Astrocyte (in vitro differentiated cells and primary cell): ENCODE measurements at places on chromosomes 7 and 10. TPM values are rescaled to one million over a fixed set of nuclear protein-coding genes. Genes with fewer than 3 reads are reported as not detected.

DNA sequence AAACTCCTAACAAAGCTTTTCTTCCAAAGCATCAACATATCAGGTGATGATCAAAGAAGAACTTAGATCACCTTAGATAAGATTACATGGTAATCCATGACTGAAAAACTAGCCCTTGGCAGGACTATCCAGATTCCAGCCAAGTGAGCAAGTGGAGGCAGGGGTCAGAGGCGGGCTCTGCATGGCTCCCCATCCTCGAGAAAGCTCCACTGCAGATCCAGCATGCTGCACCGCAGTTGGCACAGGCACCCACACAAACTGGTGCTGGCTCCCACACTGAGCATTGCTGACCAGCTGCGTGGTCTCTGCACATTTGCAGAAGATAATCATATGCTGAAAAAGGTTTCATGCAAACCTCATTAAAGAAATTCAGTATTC, 10.1 kb downstream of the PSAP start:
- DNase-seq, result no peak
- no peak overlapping the region for H3K27ac ChIP-seq
- no peak overlapping the region for H3K4me3 ChIP-seq
- H3K27me3 ChIP-seq, result no peaks in the 10 kb centered on the region
- H3K4me1 ChIP-seq, result peaks cover 50% of the 10 kb centered on the region
- no peaks in the 10 kb centered on the region for H3K36me3 ChIP-seq

- no peaks in the 10 kb centered on the region for H3K36me3 ChIP-seq
- no peak overlapping the region for H3K27ac ChIP-seq
- peaks cover 7% of the 10 kb centered on the region for H3K4me1 ChIP-seq
Observed at GRCh38 chr10:34538281-34538829, 276.7 kb downstream of the PARD3 start.

DNA sequence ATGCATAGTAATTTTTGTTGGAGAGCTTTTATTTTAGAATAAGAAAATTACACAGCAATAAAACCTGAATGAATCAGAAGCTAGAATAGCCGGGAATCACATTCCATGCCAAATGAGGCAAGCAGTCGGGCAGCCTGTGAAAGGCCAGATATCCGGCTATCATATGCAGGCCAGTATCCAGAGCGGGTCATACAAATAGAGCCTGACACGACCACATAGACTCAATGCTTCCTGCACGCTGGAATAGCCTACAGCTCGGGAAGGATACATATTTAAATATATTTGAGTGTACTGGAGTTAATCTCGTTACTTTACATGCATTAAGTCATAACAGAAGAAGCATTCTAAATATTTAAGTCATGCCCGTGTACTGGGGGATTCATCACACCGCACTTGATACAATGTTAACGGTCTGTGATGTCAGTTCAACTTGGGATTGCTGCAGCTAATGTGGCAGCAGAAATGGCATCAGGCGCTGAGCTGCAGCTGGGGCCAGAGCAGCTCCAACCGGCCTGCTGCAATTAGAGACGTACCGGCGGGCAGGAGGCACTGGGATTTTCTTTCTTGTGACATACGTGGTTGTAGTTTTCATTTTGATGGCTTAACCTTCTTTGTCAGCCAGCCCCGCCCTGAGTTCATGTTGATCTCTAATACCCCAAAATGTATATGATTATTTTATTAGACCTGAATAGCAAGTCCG, 112.0 kb downstream of the EBF3 start:
- H3K4me1 ChIP-seq, result no peaks in the 10 kb centered on the region
- no peak overlapping the region for H3K27ac ChIP-seq
- no peaks in the 10 kb centered on the region for H3K27me3 ChIP-seq
- H3K4me3 ChIP-seq, result no peak overlapping the region
- H3K36me3 ChIP-seq, result no peaks in the 10 kb centered on the region

GRCh38 chr7:121793716-121794115, 79.2 kb upstream of the PTPRZ1 start:
- no peak overlapping the region for H3K27ac ChIP-seq
- H3K36me3 ChIP-seq, result no peaks in the 10 kb centered on the region
- H3K4me3 ChIP-seq, result no peak overlapping the region
- H3K27me3 ChIP-seq, result no peaks in the 10 kb centered on the region
- peak; percentile 10 for DNase-seq

DNA sequence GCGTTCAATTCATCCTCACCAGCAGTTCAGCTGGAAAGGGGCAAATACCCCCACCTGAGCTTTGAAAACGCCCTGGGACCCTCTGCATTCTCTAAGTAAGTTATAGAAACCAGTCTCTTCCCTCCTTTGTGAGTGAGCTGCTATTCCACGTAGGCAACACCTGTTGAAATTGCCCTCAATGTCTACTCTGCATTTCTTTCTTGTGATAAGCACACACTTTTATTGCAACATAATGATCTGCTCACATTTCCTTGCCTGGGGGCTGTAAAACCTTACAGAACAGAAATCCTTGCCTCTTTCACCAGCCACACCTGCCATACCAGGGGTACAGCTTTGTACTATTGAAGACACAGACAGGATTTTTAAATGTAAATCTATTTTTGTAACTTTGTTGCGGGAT, 155.8 kb upstream of the LANCL2 start:
- no peak for DNase-seq
- H3K4me1 ChIP-seq, result peaks cover 15% of the 10 kb centered on the region
- H3K4me3 ChIP-seq, result no peak overlapping the region
- no peak overlapping the region for H3K27ac ChIP-seq
- no peaks in the 10 kb centered on the region for H3K27me3 ChIP-seq
- H3K36me3 ChIP-seq, result peaks cover 40% of the 10 kb centered on the region

DNA sequence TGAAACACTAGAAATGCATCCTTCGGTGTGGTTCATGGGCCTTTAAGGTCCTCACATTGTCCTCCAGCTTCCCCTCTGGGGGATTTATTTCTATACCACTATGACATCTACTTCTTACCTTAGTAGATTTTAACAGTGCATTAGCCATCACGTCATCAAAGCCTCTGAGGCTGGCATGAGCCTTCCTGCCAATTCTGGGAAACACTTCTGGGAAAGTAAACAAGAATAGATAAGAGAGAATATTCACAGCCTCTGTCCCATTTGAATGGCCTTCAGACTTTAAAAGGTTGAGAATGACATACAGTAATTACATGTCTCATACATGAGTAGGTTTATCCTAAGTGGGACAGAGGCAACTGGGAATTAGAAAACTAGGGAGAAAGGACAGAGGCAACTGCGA, 89.7 kb downstream of the AMPH start:
- no peak overlapping the region for H3K4me3 ChIP-seq
- no peaks in the 10 kb centered on the region for H3K36me3 ChIP-seq
- DNase-seq, result no peak
- H3K4me1 ChIP-seq, result no peaks in the 10 kb centered on the region

DNA sequence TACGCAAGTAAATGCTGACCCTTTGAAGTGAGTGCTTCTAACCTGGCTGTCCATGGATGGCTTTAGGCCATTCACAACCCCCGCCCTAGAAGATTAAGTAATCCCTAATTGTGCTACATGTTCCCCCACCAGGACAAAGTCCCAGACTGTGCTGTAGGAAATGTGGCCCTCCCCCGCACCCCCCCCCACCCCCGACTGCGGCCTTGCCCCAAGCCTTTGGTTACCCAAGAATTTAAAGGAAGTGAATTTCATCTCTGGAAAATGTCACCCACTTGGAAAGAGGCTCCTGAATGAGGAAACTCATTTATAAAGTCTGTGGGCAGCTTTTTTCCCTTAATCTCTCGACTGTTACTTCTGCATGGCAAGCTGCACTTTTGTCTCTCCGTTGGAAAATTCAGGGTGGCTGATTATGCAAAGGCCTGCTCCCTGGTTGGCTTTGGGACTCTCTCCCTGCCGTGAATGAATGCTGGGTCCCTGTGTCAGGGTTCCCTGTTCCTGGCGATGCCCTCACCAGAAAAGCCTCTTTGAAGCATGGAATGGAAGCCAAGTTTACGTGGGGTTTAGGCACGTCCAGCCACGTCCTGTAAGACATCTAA, 31.4 kb upstream of the AQP1 start:
- no peak overlapping the region for H3K4me3 ChIP-seq
- DNase-seq, result no peak
- no peaks in the 10 kb centered on the region for H3K36me3 ChIP-seq
- no peaks in the 10 kb centered on the region for H3K27me3 ChIP-seq

DNA sequence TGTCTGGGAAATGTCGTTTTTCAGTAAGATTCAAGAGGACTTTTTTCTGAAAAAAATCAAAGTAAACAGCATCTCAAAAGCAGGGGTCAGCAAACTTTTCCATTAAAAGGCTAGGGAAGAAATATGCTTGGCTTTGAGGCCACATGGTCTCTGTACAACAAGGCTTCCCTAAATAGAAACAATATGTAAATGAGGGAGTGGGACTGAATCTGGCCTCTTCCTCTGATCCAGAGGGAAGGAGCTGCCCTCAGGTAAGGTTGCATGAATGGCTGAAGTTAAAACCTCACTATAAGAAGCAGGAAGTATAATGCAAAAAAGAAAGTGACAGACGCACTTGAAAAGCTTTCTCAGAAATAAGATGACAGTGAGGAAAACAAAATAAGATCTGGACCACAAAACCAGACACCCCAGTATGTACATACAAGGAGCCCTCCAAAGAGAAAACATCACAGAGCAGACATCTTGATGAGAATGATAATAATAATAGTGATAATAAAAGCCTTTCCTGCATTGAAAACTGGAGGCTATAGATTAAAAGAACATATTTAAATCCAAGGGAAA, 115.2 kb downstream of the PLXNA4 start:
- peaks cover 9% of the 10 kb centered on the region for H3K4me1 ChIP-seq
- H3K4me3 ChIP-seq, result no peak overlapping the region
- no peak overlapping the region for H3K27ac ChIP-seq
- no peaks in the 10 kb centered on the region for H3K36me3 ChIP-seq

GRCh38 chr10:95125582-95125981, 56.3 kb upstream of the CYP2C8 start:
- no peak overlapping the region for H3K4me3 ChIP-seq
- H3K36me3 ChIP-seq, result no peaks in the 10 kb centered on the region
- H3K4me1 ChIP-seq, result no peaks in the 10 kb centered on the region

- H3K36me3 ChIP-seq, result no peaks in the 10 kb centered on the region
- no peak overlapping the region for H3K27ac ChIP-seq
- DNase-seq, result no peak
- H3K4me3 ChIP-seq, result peak overlapping the region; percentile 82
- H3K27me3 ChIP-seq, result no peaks in the 10 kb centered on the region
Observed at GRCh38 chr7:97871659-97872024, 566 bp downstream of the ASNS start.

GRCh38 chr10:118342638-118343020, 505 bp upstream of the FAM204A start:
- H3K4me3 ChIP-seq, result peak overlapping the region; percentile 87
- H3K4me1 ChIP-seq, result no peaks in the 10 kb centered on the region

DNA sequence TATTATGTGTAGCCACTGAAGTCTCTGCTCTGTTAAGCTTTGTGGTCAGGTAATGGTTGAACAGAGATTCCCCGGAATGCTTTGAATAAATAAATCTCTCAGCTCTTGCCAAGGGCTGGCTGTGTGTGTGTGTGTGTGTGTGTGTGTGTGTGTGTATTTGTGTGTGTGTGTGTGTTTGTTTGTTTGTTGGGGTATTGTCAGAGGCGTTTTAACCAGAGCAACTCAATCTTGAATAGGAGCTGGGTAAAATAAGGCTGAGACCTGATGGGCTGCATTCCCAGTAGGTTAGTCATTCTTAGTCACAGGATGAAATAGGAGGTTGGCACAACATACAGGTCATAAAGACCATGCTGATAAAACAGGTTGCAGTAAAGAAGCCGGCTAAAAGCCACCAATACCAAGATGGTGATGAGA, 256.2 kb upstream of the CACNA2D1 start:
- H3K36me3 ChIP-seq, result no peaks in the 10 kb centered on the region
- peaks cover 4% of the 10 kb centered on the region for H3K4me1 ChIP-seq
- peak; percentile 76 for DNase-seq
- peak overlapping the region; percentile 26 for H3K27ac ChIP-seq

DNA sequence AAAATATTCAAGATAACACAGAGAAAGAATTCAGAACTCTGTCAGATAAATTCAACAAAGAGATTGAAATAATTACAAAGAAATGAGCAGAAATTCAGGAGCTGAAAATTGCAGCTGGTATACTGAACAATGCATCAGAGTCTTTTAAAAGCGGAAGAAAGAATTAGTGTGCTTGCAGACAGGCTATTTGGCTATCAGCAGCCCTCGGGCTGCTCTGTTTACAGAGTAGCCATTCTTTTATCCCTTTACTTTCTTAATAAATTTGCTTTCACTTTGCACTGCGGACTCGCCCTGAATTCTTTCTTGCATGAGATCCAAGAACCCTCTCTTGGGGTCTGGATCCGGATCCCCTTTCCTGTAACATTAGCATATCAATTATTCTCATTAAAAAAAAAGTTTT, 1040.0 kb downstream of the SORCS3 start:
- H3K27ac ChIP-seq, result no peak overlapping the region
- no peaks in the 10 kb centered on the region for H3K36me3 ChIP-seq
- H3K4me3 ChIP-seq, result no peak overlapping the region
- H3K4me1 ChIP-seq, result no peaks in the 10 kb centered on the region
- DNase-seq, result peak; percentile 13
- H3K27me3 ChIP-seq, result no peaks in the 10 kb centered on the region

DNA sequence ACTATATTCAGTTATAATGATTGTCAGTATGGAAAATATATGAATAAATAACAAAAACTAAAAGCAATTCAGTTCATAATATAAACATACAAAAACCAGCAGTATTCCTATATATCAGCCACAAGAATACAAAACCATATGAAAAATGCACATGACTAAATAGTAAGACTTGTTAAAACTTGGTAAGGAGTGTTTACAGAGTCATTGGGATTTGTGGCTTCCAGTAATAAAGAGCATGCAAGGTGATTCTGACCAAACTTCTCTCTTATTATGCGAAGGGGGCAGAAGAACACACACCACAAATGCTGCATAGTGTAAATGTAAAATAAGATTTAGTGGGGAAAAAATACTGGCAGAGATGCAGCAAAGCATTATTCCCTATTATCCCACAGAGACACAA, 8.8 kb upstream of the CNOT4 start:
- no peaks in the 10 kb centered on the region for H3K27me3 ChIP-seq
- no peak overlapping the region for H3K27ac ChIP-seq
- no peak overlapping the region for H3K4me3 ChIP-seq
- H3K36me3 ChIP-seq, result no peaks in the 10 kb centered on the region
- DNase-seq, result no peak

- H3K4me1 ChIP-seq, result peaks cover 5% of the 10 kb centered on the region
- no peaks in the 10 kb centered on the region for H3K27me3 ChIP-seq
- peaks cover 2% of the 10 kb centered on the region for H3K36me3 ChIP-seq
- H3K27ac ChIP-seq, result peak overlapping the region; percentile 100
- peak overlapping the region; percentile 91 for H3K4me3 ChIP-seq
Observed at GRCh38 chr10:32346134-32346550, 816 bp downstream of the EPC1 start.

- H3K27me3 ChIP-seq, result peaks cover 4% of the 10 kb centered on the region
- H3K4me3 ChIP-seq, result no peak overlapping the region
- H3K36me3 ChIP-seq, result no peaks in the 10 kb centered on the region
- no peak overlapping the region for H3K27ac ChIP-seq
- no peak for DNase-seq
- peaks cover 15% of the 10 kb centered on the region for H3K4me1 ChIP-seq
Observed at GRCh38 chr10:119198438-119198837, 8.9 kb upstream of the GRK5 start.

The NPFFR1 gene
- total RNA-seq, result not detected in 2 replicates

The OR2A12 gene
- total RNA-seq, result not detected in 2 replicates

The ZP3 gene
- 1.4 and 2.6 TPM in 2 replicates for total RNA-seq

The NSUN5 gene
- total RNA-seq, result 26.0 and 27.6 TPM in 2 replicates

The GRID2IP gene
- total RNA-seq, result 0.07 and 0.09 TPM in 2 replicates
